ENCODE measurements at places on chromosomes 16 and 17. TPM values are rescaled to one million over a fixed set of nuclear protein-coding genes. Genes with fewer than 3 reads are reported as not detected.

The PRR15L gene
- polyA plus RNA-seq, result 15.8 TPM

The PTGES3L gene
- polyA plus RNA-seq, result 0.87 TPM

The C17orf113 gene
- 6.4 TPM for polyA plus RNA-seq

The ZNF23 gene
- polyA plus RNA-seq, result 18.1 TPM

The CD68 gene
- polyA plus RNA-seq, result 60.6 TPM

The ITGB4 gene
- polyA plus RNA-seq, result 11.4 TPM

The CCL23 gene
- not detected for polyA plus RNA-seq

The RAMP2 gene
- polyA plus RNA-seq, result 88.8 TPM

- no peak for DNase-seq
Observed at GRCh38 chr17:42980766-42981397, 517 bp downstream of the RUNDC1 start.

GRCh38 chr16:81846105-81846504 is 67.0 kb downstream of the PLCG2 start:
- DNase-seq, result no peak

DNA sequence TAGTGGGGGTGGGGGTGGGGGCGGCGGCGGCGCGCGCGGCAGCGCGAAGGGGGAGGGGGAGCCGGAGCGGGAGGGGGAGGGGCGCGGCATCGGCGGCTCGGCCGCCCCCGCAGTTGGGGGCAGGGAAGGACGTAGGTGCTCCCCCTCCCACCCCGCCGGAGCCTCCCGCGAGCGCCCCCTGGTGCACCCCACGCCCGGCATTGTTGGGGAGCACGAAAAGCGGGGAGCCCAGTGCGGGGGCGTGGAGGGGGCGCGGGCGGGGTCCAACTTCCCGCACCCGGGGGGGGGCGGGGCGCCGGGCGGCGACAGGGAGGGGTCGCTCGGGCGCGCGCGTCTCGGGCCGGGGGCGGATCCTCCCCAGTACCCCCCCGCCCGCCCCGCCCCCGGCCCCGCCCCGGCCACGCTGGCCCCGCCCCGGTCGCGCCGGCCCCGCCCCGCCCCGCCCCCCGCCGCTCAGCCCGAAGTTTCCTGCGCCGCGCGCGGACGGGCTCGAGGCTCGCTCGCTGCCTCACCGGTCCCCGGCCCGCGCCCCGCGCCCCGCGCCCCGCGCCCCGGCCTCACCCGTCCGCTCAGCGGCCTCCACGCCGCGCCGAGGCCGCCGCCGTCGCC is at the start of gene CACNA1H:
Gene CACNA1H, plus strand, starts transcription at position 456 of the 609 bp plus-strand sequence. CDS start 632 bp downstream, outside the sequence.
- DNase-seq, result no peak

DNA sequence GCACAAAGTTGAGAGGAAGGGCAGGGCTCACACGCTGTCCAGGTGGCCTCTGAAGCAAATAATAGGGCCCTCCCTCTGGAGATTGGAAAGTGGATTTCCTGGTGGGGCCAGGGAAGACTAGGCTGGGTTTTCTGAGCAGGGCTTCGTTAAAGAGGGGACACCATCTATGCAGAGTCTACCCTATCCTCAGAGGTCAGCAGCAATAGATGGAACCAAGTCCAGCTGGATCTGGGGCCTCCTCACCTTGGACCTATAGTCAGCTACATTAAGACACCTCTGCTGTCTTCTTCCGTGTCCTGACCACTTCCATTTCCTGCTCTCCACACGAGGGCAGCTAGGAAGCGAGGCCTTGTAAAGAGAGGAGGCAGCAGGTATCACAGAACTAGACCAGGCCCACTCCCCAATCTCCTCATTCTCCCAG is 14.7 kb upstream of the ST6GALNAC1 start:
- no peak for DNase-seq

GRCh38 chr16:70474320-70475053 is 20.1 kb downstream of the FCSK start:
- DNase-seq, result no peak

DNA sequence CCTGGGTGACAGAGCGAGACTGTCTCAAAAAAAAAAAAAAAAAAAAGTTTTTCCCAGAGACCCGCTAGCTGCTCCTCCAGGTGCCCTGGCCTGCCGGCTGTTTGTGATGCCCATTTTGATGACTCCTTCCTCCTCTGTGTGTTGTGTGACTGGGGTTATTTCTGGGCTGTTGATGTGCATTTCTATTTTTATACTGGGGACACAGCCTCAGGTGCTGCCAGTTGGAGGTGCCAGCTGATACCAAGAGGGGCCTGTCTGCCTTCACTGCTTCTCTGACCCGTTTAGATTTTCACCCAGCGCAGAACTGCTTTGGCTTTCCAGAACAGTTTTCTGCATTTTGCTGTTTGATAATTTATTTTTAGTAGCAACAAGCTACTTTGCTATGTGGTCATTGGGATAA is 6.7 kb downstream of the PLA2G15 start:
- no peak for DNase-seq

DNA sequence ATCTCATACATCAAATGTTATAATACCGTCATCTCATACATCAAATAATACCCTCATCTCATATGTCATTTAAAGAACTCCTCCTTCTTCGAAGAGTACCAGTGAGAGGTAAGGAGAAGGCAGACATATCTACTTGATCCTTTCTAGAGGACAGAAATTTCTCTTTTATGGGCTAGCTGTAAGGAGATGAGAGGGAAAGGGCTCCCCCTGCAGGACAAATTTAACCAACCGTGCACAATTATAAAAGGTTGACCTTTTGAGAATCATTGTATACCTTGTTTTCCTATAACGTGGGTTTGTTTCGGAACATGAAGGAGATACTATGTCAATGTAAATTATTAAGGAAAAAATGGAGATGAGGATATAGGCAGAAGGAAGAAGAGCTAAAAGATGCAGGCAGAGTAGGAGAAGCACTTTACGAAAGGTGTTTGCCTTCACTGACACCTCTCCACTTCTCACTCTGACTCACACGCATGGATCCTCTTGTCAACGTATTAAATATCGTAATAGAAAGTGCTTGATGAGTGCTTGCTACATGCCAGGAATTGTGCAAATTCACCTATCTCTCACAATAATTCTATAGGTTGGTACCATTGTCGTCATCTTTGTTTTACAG is 465.9 kb upstream of the ERCC4 start:
- DNase-seq, result no peak

DNA sequence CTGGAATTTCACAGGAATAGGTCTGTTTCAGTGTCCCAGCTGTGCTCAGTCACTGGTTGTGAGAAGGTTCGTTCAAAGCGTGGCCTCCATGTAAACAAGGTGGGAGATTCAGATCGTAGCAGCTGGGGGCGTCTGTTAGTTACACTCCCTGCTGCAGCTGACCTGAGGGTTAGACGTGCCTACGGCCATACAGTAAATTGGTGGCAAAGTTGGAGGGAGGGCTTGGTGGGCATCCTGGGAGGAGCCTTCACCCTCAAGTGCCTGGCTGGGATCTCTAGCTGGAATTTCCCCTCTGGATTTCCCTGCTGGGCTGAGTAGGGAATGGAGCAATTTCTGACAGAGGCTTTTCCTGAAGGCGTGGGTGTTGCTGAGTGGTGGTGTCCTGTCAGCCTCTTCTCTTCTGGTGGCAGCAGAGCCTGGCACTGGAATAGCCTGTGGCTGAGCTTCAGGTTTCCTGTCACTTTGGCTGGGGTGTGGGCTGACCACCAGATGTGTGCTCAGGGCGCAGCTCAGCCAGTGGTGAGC is 6.4 kb downstream of the FCSK start:
- no peak for DNase-seq

- DNase-seq, result no peak
Observed at GRCh38 chr16:4477966-4478365, 1.8 kb downstream of the HMOX2 start.

- no peak for DNase-seq
Observed at GRCh38 chr17:40063901-40064531, 1.3 kb downstream of the THRA start.

DNA sequence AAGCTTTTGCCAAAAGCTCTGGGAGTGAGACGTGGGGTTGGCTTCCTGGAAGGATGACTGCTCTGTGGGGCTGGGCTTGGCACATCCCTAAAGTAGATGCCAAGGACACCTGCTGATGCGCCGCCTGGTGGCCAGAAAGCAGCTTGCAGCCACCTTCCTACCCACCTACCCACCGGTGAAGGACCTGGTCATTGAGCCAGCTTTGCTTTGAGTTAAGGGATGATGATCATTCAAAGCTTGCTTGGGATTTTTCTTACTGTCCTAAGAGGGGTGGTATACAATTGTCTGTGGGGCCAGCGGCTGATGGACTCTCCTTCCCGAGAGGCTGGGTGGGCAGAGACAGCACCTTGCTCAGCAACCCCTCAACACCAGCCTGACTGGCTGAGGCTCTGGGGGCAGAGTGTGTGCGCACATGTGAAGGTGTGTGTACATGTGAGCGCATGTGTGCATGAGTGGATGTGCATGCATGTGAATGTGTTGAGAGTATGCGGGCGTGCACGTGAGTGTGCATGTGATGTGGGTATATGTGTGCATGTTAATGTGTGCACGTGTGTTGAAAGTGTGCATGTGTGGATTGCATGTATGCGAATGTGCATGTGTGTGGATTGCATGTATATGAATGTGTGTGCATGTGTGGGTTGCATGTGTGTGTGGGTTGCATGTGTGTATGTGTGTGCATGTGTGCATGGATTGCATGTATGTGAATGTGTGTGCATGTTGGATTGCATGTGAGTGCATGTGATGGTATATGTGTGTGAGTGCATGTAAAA is 18.6 kb downstream of the C1QTNF1 start:
- DNase-seq, result no peak

- DNase-seq, result no peak
Observed at GRCh38 chr16:47463771-47464624, 2.9 kb downstream of the PHKB start.

GRCh38 chr16:27284865-27285675 is 16.5 kb upstream of the NSMCE1 start:
- no peak for DNase-seq

DNA sequence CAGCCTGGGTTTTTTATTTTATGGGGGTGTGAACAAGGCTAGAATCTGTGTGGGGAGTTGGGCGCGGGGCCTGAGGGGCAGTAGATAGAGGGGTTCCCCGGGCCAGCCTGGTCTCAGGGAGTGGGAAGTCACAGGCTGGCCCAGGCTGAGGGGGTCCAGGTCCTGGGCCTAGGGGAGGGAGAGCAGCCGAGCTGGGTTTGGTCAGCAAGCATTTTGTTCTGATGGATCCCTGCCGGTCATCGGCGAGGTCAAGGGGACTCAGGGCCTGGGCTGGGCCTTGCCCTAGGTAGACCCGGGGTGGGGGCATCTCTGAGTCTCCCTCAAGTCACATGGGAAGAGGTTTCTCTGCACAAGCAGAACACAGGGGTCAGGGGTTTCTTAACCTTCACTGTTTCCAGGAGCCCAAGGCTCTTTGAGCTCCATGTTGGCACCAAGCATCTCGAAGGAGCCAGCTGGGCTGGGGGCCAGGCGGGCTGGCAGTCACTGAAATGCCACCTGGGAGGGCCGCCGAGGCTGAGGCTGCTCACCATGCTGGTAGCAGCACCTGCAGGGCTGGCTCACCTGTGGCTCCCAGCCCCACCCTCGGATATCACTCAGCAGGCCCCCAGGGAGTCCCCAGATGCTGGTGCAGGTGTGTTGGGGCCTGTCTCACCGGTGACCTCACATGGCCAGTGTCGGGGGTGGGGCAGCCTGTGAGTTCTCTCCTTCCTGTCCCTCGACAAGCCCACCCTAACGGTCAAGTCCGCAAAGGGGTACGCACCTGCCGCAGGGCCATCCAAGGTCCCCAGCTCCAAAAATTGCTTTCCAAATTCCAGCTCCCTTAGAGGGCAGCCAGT is 41.0 kb downstream of the SLC7A5 start:
- no peak for DNase-seq

DNA sequence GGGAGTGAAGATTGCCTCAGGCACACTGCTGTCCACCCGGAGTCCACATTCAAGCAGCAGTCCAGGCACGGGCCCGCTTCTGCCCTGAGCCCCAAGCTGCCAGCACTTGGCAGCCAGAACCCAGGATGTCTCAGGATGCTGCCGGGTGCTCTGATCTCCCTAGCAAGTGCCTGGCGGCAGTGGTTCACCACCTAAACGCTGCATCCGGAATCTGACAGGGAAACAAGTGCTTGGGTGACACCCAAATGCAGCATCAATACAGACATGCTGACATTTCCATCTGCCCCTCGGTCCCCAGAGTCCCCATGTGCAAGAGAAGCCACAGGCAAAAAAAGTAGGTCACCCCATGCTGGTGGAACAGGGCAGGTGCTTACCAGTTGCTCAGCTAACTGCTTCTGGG is 197.1 kb upstream of the RPL38 start:
- no peak for DNase-seq

Measured in left renal cortex interstitium (tissue), 4 donors.